ENCODE measurements at places on chromosomes 2 and 18.

GRCh38 chr18:63317556-63317946 lies 2.0 kb downstream of the BCL2 start:
- peaks cover 6% of the 10 kb centered on the region for H3K36me3 ChIP-seq
- peaks cover 73% of the 10 kb centered on the region for H3K4me1 ChIP-seq
- no peak overlapping the region for H3K27ac ChIP-seq
- peaks cover 43% of the 10 kb centered on the region for H3K27me3 ChIP-seq

GRCh38 chr2:29000481-29000880 lies 19.4 kb downstream of the TOGARAM2 start:
- no peak overlapping the region for H3K4me3 ChIP-seq
- H3K27ac ChIP-seq, result no peak overlapping the region
- no peak for DNase-seq
- peaks cover 12% of the 10 kb centered on the region for H3K27me3 ChIP-seq

DNA sequence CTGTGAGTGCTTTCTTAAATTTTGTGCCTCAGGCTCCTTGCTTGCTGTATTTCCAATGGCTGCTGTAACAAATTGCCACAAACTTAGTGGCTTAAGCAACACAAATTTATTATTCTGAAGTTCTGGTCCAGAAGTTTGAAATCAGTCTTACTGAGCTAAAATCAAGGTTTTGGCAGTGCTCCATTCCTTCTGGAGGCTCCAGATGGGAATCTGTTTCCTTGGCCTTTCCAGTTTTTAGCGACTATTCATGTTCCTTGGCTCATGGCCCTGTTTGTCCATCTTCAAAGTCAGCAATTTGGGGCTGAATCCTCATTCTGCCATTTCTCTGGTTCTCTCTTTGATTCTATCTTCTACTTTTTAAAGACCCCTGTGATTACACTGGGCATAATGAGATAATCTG lies 31.8 kb downstream of the STRADB start:
- H3K36me3 ChIP-seq, result peaks cover 25% of the 10 kb centered on the region
- no peaks in the 10 kb centered on the region for H3K27me3 ChIP-seq
- DNase-seq, result no peak
- no peak overlapping the region for H3K27ac ChIP-seq

DNA sequence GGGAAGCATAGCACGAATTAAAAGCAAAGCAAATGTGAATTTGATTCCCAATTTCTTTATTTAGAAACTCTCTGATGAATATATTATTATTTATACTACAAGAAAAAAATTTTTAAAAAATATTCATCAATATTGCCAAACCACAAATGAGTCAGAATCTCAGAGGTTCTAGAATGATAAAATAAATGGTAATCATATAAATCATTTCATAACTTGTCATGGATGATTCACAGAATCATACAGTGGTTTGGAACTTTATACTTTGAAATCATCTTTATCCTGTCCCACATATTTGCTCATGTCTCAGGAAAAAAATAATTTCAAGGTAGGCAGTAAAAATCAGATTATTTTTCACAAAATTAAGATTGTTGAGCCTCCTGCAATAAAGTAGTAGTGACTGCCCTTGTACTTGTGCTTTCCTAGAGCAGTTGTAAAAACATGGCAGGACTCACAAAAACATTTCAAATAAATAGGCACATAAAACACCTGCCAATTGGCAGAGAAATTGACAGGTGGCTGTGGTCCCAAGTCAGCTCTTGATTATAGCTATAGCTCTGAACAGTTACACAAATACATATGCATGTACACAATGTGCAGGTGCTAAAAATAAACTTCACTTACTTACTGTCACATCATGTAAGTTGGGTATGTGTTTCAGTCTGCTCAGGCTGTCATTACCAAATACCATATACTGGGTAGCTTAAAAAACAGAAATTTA lies 273.9 kb upstream of the SESTD1 start:
- H3K36me3 ChIP-seq, result no peaks in the 10 kb centered on the region
- H3K4me1 ChIP-seq, result peaks cover 4% of the 10 kb centered on the region
- no peak overlapping the region for H3K27ac ChIP-seq
- H3K27me3 ChIP-seq, result peaks cover 5% of the 10 kb centered on the region
- no peak overlapping the region for H3K4me3 ChIP-seq

- peaks cover 21% of the 10 kb centered on the region for H3K4me1 ChIP-seq
- no peak for DNase-seq
- no peak overlapping the region for H3K4me3 ChIP-seq
- H3K27me3 ChIP-seq, result no peaks in the 10 kb centered on the region
- no peak overlapping the region for H3K27ac ChIP-seq
Observed at GRCh38 chr2:206984206-206984605, 44.9 kb downstream of the CPO start.

GRCh38 chr2:119464981-119465380 lies 33.3 kb downstream of the TMEM37 start:
- H3K27ac ChIP-seq, result no peak overlapping the region
- no peaks in the 10 kb centered on the region for H3K36me3 ChIP-seq
- DNase-seq, result no peak

- no peak overlapping the region for H3K4me3 ChIP-seq
- DNase-seq, result no peak
- no peak overlapping the region for H3K27ac ChIP-seq
- peaks cover 8% of the 10 kb centered on the region for H3K27me3 ChIP-seq
Observed at GRCh38 chr2:173741759-173742158, 223.4 kb downstream of the SP3 start.

DNA sequence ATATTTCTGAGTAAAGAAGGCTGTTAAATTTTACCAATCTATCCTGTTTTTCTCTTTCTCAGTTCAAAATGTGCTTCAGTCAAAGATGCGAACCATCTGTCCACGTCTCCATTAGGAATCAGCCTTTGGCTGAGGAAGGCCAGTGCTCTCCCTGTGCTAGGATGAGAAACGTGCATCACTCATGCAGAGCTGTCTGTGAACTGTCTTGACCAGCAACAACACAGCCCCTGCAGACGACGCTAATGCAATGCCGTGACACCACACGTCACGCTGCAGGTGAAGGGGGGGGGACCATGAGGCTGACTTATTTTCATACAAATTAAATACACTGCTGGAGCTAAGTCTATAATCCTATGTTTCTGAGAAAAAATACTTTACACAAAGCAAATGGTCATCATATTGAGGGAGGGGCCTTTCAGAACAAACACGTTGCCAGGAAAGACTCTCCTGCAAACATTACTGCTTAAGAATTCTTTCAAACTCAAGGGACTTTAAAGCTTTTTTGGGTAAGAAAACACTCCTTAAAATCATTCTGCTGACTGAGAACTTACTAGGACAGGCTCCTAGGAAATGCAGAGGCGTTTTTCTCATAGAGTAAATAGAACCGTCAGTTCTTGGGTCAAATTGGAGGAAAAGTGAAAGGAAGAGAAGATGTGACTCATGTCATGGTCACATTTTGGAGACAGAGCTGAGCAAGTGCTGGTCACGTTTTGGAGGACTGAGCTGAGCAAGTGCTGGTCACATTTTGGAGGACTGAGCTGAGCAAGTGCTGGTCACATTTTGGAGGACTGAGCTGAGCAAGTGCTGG lies 97.0 kb downstream of the MBP start:
- H3K27me3 ChIP-seq, result peaks cover 8% of the 10 kb centered on the region
- H3K4me3 ChIP-seq, result no peak overlapping the region
- no peak for DNase-seq
- H3K4me1 ChIP-seq, result peaks cover 46% of the 10 kb centered on the region

DNA sequence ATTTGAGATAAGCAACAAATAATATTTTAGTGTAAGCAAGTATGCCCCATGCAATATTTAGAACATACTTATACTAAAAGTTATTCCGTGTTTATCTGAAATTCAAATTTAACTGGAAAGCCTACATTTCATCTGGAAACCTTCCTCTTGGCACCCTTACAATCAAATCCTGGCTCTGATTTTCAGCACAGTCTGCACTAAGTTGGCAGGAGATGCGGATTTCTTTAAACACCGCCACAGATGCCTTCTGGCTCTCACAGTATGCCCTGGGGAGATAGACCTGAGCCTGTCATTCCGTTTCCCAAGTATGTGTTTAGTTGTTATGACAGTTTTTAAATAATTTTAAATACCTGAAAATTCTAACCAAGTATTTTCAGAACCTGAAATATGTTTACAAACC lies 7.3 kb upstream of the MLPH start:
- H3K4me3 ChIP-seq, result no peak overlapping the region
- H3K36me3 ChIP-seq, result no peaks in the 10 kb centered on the region
- peaks cover 28% of the 10 kb centered on the region for H3K4me1 ChIP-seq
- H3K27me3 ChIP-seq, result peaks cover 88% of the 10 kb centered on the region
- H3K27ac ChIP-seq, result no peak overlapping the region

DNA sequence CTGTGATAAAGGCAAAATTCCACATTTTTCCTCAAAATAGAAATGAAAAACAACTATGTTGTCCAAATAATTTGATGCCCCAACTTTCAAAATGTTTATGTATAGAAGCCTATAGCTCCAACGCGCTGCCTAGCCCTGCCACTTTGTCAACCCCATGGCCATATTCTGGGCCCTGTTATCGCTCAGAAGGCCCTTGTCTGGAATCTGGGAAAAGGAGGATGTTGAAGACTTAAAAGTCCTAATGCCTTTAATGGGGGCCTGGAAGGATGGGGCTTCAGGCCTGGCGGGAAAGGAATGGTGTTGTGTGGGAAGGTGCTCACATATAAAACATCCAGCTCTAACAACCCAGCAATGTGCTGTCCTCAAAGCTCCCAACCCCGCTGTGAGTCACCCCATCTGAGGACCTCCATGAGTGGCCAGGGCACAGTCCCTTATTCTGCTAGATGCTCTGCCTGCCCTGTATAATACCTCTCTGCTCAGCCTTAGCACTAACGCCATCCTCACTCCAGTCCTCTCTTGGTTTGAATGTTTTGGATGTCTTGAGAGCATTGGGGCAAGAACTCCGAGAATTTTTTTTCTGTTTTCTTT lies 86.0 kb downstream of the ACSL3 start:
- peak overlapping the region; percentile 45 for H3K27ac ChIP-seq
- no peaks in the 10 kb centered on the region for H3K27me3 ChIP-seq
- H3K4me3 ChIP-seq, result no peak overlapping the region
- peaks cover 13% of the 10 kb centered on the region for H3K4me1 ChIP-seq
- no peak for DNase-seq
- H3K36me3 ChIP-seq, result peaks cover under 1% of the 10 kb centered on the region

DNA sequence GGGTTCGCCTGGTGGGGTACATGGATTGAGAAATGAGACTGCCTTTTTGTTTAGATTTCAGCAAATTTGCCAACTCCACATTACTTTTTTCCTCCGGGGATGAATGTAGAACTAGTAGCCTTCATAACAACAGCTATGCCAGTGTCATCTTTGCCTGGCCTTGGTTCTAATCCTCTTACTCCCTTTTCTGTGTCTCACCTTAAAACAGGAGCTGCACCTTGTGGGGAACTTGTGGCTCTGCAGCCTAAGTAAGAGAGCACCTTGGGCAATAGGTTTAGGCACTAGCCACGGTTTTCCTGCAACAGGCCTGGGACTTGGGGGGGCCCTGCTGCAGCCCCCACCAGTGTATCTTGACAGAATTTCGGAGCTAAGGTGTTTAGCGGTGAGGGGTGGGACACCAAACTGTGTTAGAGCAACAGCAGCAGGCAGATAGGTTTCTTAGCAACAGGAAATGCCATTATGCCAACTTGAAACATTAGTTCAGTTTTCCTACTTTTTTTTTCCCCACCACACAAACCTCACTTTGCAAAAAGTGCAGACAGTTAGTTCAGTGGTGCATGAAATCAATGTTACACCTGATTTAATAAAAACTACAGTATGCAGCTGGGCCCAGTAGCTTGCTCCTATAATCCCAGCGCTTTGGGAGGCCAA lies 173.7 kb downstream of the PRKCE start:
- no peak overlapping the region for H3K4me3 ChIP-seq
- H3K4me1 ChIP-seq, result peaks cover 43% of the 10 kb centered on the region
- DNase-seq, result no peak
- peaks cover 9% of the 10 kb centered on the region for H3K27me3 ChIP-seq
- no peak overlapping the region for H3K27ac ChIP-seq
- H3K36me3 ChIP-seq, result no peaks in the 10 kb centered on the region

GRCh38 chr2:182666674-182667314 lies 49.3 kb upstream of the DNAJC10 start:
- no peak overlapping the region for H3K4me3 ChIP-seq
- no peaks in the 10 kb centered on the region for H3K36me3 ChIP-seq
- H3K4me1 ChIP-seq, result no peaks in the 10 kb centered on the region
- H3K27me3 ChIP-seq, result peaks cover 8% of the 10 kb centered on the region

DNA sequence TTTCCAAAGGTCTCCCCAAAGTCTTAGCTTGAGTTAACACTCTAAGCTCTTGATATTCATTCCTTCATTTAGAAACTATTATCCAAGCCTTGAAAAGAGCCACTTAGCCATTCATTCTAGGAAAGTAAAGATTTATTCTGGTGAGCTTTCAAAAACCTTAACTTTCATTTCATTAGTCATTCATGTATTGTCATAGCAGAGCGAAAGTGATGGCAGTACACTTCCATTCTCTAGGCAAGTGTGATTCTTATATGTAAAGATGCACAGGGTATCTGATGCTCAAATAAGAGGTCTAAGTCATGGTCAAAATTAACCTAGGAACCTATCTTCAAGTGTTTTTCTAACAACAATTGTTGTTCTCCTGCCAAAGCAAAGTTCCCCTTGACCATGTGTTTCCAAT lies 553.0 kb upstream of the FANCL start:
- no peaks in the 10 kb centered on the region for H3K36me3 ChIP-seq
- H3K4me1 ChIP-seq, result no peaks in the 10 kb centered on the region
- no peaks in the 10 kb centered on the region for H3K27me3 ChIP-seq

- peak overlapping the region; percentile 79 for H3K27ac ChIP-seq
- H3K27me3 ChIP-seq, result no peaks in the 10 kb centered on the region
- DNase-seq, result no peak
- H3K4me3 ChIP-seq, result no peak overlapping the region
Observed at GRCh38 chr18:7198326-7198725, 32.6 kb upstream of the LRRC30 start.

- H3K4me1 ChIP-seq, result peaks cover 76% of the 10 kb centered on the region
- H3K27me3 ChIP-seq, result no peaks in the 10 kb centered on the region
- peaks cover 35% of the 10 kb centered on the region for H3K36me3 ChIP-seq
- H3K4me3 ChIP-seq, result no peak overlapping the region
Observed at GRCh38 chr2:235002198-235003095, 50.6 kb downstream of the SH3BP4 start.

GRCh38 chr18:44897411-44897810 lies 216.7 kb downstream of the SETBP1 start:
- H3K4me3 ChIP-seq, result no peak overlapping the region
- H3K4me1 ChIP-seq, result peaks cover 13% of the 10 kb centered on the region
- H3K36me3 ChIP-seq, result peaks cover 18% of the 10 kb centered on the region
- no peaks in the 10 kb centered on the region for H3K27me3 ChIP-seq
- peak overlapping the region; percentile 24 for H3K27ac ChIP-seq
- no peak for DNase-seq

DNA sequence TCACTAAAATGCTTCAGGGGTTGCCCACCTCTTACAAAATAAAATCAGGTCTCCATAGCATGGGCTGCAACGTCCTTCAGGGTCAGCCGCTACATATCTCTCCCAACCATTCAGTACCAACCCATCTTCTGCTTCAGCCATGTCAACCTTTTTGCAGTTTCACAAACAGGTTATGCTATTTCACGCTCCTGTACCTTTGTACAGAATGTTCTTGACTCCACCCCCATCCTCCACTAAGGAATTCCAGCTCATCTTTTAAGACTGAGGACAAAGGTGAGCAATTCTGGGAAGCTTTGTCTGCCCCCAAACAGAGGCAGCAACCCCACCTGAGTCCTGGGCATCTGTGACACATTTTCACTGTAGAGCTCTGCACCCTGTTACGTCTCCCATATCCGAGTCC lies 8.8 kb upstream of the EVA1A start:
- H3K27ac ChIP-seq, result no peak overlapping the region
- DNase-seq, result no peak
- H3K4me1 ChIP-seq, result peaks cover 44% of the 10 kb centered on the region
- no peak overlapping the region for H3K4me3 ChIP-seq
- H3K36me3 ChIP-seq, result no peaks in the 10 kb centered on the region

Measured in nephron progenitor cell (in vitro differentiated cells).